OCI-LY7 (cell line): ENCODE measurements at places on chromosomes 1 and 21. TPM values are rescaled to one million over a fixed set of nuclear protein-coding genes. Genes with fewer than 3 reads are reported as not detected.

DNA sequence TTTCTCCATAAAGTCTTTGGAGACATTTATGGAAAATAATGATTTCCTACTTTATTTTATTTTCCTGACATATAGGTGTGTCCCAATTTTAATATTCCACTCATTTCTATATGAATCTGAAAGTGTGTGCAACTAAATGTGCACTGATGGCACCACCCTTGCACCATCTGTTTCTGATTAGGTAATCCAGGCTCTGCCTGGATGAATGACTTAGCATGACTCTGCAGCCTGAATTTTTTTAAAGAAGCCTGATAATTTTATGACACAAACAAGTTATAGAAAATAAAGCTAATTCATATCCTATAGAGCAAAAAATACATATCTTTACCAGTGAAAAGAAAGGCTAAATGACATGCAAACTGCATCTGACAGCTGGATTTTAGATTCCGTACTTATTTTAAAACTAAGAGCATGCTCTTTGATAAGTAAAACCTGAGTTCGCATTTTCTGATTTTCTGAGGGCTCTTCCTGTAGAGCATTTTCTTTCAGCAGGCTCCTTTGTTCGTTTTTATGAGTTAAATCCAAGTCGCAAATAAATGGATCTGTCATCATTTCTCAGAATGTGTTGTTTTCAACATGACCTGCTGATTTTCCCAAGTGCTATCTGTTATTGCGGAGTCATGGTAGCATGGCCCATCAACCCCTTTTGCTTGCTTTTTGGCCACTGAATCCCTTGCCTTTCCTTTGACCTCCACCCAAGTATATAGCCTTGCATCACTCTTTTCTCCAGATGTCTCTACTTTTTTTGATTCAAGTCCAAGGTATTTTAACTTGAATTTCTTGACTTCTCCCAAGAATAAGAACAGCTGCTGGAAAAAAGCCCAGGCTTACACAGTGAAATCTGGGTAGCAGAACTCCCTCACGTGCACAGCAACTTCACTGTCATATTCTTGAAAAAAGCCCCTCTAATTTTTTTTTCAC is 52.8 kb upstream of the LYPLAL1 start:
- DNase-seq: no peak

Gene KLHDC7A
- total RNA-seq: 0.59 and 0.91 TPM in 2 replicates

Gene CDCA8
- total RNA-seq: 111 and 126 TPM in 2 replicates

Gene B3GALT2
- not detected in 2 replicates for total RNA-seq

Gene ANKRD45
- total RNA-seq: 0.30 TPM in 1 of 2 replicates, not detected in the other

Gene FALEC
- total RNA-seq: 1.9 and 2.7 TPM in 2 replicates

Gene RNU1-2
- 1,721 and 1,968 TPM in 2 replicates for total RNA-seq

- DNase-seq: no peak
Measured at GRCh38 chr1:54853793-54854370, 33.1 kb downstream of the DHCR24 start.

Gene SLC30A10
- total RNA-seq: not detected in 2 replicates

DNA sequence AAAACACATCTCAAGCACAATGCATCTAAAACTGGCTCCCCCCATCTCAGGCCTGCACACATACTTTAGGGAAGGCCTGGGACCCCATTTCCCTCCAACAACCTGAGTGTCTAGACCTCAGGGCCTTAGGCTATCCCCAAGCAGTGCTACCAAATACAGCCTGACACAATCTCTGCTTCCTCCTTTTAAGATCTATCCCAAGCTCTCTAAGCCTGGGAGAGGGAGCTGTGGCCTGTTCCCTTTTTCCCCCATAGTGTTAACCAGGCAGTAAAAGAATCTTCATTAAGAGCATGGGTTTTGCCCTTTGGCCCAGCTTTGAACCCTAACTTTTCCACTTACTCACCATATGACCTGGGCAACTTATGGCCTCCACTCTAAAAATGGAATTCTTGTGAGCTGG is 10.8 kb upstream of the COL8A2 start:
- no peak for DNase-seq
